ENCODE measurements at places on chromosomes 12 and 14.

DNA sequence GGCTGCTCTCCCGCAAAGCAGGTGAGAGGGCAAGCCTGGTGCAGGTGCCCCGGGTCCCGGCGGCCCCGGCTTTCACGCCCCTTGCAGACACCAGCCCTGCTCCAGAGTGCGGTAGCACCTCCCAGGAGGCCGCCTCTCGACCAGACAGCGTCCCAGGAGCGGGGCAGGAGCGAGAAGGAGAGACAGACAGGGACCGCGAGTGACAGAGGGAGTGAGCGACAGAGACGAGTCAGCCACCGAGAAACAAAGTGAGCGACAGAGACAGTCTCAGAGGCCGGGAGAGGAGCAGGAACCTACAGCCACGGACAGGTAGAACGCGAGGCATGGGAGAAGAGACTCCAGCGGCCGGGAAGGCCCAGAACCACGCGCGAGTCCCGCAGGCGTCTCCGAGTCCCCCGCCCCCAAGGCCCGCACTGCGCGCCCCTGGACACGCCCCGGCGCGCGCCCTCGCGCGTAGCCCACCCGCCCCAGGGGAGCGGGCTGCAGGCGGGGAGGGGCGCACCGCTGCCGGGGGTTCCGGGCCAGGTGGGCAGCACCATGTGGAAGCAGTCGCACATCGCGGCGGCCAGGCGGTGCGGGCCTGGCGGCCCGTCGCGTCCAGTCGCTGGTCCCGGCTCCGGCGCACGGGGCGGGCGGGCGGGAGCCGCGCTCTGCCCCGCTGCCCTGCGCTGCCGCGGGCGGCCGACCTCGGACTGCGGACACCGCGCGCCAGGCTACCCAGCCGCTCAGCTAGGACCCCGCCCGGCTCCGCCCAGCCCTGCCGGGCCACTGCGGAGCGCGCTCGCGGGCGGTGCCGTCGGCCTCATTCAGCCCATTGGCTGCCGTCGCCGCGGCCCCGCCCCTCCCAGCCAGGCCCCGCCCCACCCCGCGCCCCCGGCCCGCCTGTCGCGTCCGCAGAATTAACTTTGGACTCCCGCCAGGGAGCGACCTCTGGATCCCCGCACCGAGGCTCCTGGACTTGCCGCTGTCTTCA, at the start of gene AHNAK2:
Gene AHNAK2 (minus strand): TSS at position 694 of the 973 bp plus-strand sequence. CDS start 137 bp downstream, at position 557.
- DNase-seq, result peak; percentile 26

GRCh38 chr12:127231371-127231770, 1035.6 kb upstream of the TMEM132C start:
- DNase-seq, result no peak

- DNase-seq, result no peak
Observed at GRCh38 chr12:107654873-107655272, 30.7 kb upstream of the PWP1 start.

DNA sequence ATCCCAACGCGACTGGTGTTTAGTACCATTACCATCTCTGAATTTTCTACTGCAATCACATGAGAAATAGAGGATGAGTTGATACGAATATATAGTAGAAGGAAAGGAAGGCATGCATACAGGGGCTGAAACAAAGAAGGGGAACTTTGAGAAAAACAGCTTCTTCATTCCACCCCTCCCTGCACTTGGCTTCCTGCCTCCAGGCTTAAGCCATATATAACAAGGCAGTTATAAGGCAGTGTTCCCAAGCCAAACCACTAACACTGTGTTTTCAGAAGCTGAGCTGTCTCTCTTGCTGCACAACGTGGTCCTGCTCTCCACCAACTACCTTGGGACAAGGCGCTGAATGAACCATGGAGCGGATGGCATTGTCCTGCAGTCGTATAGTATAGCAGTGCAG, 11.0 kb downstream of the LETMD1 start:
- DNase-seq, result no peak

All from CD4-positive, alpha-beta T cell treated with Interleukin-2 at 100 ng/mL for 4 hours (primary cell).